Activated CD4-positive, alpha-beta T cell treated with anti-CD3 and anti-CD28 coated beads for 4 hours (primary cell): ENCODE measurements at places on chromosomes 1 and 21.
A peak's percentile ranks its signal among the peaks of the same experiment; 100 is the strongest.

- DNase-seq, result peak; percentile 33
Observed at GRCh38 chr1:40783001-40783905, at the start of gene KCNQ4. KCNQ4 (plus strand) TSS chr1:40783787; CDS start chr1:40784094, 307 bp downstream.

GRCh38 chr1:115543247-115543646 lies 98.5 kb upstream of the VANGL1 start:
- no peak for DNase-seq

DNA sequence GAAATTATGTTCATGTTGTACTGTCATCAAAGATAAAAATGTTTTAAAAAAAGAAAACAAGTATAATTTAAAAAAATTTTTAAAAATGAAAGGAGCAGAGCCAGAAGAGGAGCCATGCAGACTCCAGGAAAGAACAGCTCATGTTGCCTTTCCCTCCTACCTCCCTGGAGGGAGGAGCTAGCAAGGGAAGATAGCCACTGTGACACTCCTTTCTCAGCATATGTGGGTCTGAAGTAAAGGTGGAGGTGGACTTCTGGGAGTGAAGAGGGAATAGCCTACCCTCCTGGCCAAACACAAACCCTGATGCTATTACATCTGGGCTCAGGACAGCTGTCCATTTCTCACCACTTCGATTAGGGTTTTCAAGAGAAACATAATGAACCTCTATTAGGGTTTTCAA lies 54.2 kb downstream of the SLC2A1 start:
- no peak for DNase-seq

- DNase-seq, result peak; percentile 66
Observed at GRCh38 chr1:151839457-151840403, at the start of gene C2CD4D. C2CD4D (minus strand) TSS chr1:151839820; CDS start chr1:151838989, 831 bp downstream.

- no peak for DNase-seq
Observed at GRCh38 chr1:237610157-237610556, 280.6 kb downstream of the ZP4 start.

GRCh38 chr21:33028773-33029384 lies 3.1 kb downstream of the OLIG2 start:
- no peak for DNase-seq

GRCh38 chr1:212520746-212521145 lies 87.8 kb upstream of the ATF3 start:
- no peak for DNase-seq

- DNase-seq, result no peak
Observed at GRCh38 chr1:232421143-232421796, 208.7 kb downstream of the SIPA1L2 start.

DNA sequence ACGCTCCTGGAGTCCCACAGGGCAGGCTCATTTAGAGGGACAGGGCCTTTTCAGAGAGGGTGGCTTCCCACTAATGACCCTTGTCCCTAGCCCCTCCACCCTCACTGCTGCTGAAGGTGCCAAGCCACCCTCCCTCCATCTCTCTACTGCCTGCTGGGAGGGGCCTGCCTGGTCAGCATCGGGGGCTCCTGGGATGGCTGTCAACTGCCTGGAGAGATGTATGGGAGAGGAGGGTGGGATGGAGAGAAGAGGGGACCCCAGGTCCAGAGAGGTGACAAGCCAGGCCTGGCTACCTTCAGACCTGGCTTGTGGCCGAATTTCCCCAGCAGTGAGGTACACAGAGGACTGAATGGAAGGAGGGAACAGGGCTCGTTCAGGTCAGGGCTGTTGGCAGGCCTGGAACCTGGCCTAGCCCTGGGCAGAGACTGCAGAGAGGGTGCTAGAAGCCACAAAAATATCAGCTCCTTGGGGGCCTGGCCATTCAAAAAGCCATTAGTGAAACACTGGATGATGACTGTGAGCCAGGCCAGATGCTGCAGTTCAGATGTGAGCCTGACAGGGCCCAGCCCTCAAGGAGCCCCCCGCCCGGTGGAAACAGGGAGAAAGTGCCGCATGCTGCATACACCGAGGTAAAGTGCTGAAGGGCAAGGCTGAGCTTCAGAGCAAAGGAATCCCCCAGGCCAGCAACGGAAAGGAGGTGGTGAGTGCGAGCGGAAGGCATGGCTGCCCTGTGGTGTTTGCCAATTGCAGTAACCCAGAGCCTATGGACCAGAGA lies 20.0 kb downstream of the MMEL1 start:
- no peak for DNase-seq

GRCh38 chr1:89989099-89989498 lies 5.8 kb upstream of the ZNF326 start:
- no peak for DNase-seq

- no peak for DNase-seq
Observed at GRCh38 chr1:23899070-23899469, 14.1 kb downstream of the CNR2 start.

DNA sequence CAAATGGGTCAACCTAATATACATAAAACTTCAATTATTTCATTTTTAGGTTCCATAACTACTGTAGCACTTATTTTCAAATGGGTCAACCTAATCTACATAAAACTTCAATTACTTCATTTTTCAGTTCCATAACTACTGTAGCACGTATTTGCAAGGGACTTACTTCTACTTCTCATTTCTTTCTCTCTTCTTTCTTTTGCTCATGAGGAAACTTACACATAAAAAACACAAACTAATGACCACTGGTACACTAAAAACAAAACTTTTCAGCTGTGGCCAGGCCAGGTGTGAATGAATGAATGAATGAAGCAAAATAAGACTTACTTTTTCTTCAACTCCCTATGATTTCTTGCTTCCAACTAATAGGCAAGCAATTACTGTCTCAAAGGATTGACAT lies 11.7 kb downstream of the SYDE2 start:
- no peak for DNase-seq

GRCh38 chr1:169118227-169118626 lies 11.7 kb downstream of the ATP1B1 start:
- no peak for DNase-seq

DNA sequence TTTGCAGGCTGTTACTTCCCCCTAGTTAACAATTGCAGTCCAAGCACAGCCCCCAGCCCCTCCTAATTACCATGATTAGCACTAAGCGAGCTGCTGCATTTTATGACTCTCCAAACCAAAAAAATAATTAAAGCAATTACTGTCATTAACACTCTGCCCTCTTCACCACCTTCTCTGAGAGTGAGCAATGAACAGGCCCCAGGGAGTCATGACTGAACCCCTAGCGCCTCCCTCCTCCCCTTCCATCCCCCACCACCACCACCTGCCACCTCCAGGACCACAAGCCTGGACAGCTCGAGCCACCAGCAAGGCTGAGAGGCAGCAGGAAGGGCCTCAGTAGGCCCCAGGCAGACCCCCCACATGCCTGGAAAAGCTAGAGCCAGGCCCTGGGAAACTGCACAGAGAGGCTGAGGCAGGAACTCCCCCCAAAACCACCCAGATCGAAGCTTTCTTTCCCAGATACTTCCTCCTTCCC lies 35.5 kb upstream of the ZC3H12A start:
- DNase-seq, result no peak

GRCh38 chr1:177088966-177089365 lies 75.5 kb downstream of the ASTN1 start:
- DNase-seq, result no peak

DNA sequence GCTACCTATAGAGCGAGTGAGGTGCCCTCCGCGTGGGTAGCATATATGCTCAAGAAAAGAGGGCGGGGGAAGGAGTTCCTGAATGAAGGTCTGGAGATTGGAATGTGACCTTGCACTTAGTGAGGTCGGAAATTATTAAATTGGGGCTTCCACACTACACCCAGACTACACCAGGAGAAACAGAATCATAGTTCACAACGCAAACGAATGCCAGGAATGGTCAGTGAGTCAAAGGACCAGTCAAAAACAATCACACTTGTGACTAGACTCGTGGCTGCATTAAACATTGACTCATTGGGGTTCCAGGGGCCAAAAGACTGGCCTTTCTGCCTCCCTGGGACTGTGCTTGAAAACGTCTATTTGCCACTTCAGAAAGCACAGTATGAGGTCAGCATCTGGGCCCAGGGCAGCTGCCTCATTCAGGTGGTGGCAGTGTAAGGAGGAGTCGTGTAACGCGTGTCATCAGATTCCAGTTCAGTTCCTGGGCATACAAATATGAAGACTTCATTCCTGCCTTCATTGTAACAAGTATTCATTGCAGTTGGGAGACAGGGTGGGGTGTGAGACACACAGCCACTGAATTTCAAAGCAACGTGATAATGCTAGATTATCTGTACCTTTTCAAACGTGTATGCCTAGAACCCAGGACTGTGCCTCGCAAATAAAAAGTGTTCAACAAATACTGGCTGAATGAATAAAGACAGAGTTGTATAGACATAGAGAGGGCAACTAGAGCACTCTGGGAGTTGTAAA lies at the start of gene YOD1:
TSS of gene YOD1 (minus strand) at position 18 of the 753 bp plus-strand sequence. CDS start 178 bp downstream, outside the sequence.
- DNase-seq, result no peak

DNA sequence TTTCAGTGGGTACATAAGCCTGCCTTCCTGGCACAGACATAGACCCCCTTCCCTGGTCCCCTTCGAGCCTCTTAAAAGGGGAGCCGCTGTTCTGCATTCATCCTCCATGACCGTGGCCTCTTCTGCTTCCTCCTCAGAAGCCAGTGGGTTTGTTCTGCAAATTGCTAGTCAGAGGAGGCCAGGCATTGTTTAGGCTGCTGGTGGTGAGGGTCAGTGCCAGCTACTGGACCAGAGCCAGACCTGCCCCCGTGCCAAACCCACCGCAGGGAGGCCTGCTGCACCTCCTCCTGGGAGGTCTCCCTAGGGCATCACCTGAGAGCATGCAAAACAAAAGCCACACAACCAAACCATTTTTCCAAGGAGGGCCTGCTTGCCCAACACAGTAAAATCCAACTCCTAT lies 178.4 kb downstream of the MIS18A start:
- DNase-seq, result no peak

- no peak for DNase-seq
Observed at GRCh38 chr1:156930483-156930882, 10.1 kb downstream of the LRRC71 start.

DNA sequence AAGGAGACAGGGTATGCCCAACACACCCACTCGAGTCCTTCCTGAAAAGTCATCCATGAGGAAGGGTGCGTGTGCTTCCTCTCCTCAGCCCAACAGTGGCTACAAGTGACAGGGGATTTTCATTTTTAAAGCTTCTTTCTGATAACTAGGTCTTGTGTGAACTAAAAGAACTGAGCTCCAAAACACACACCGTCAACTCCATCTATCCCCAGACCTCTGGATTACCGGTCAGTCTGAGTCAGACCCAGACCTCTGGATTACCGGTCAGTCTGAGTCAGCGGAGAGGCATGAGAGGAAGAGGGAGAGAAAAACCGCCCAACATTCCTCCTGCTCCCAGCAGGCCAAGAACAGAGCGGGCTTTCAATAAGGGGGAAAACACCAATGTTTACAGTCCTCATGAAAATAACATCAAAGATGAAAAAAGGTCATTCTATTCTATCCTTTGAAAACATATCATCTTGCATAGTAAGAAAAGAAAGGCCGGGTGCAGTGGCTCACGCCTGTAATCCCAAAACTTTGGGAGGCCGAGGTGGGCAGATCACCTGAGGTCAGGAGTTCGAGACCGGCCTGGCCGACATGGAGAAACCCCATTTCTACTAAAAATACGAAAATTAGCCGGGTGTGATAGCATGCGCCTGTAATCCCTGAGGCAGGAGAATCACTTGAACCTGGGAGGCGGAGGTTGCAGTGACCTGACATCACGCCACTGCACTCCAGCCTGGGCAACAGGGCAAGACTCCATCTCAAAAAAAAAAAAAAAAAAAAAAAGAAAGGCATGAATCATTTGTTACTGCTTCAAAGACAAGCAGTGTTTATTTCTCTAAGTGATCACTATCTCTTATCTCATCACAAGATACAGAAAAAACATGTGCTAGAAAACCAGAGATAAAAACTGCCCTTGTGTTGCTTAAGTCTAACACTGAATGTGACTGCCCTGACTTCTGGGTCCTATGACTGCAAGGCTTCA lies 3.4 kb downstream of the PTTG1IP start:
- no peak for DNase-seq

DNA sequence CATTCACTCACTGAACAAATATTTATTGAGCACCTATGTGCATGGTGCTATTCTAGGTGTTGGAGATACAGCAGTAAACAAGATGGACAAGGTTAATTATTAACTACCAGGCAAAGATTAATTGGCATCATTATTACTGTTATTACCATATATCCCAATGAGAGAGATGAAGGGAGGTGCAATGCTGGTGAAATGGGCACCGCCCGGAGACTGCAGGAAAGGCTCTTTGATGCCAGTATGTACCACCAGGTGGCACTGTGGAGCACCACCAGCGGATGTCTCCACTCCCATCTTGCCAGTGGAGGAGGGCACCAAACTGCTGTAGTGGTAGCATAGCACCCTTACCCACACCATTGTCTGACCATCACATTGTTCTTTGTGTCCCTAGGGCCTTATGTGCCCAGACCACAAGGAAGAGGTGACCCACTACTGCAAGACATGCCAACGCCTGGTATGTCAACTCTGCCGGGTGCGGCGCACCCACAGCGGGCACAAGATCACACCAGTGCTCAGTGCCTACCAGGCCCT lies 3.0 kb downstream of the TRIM46 start:
- peak; percentile 88 for DNase-seq

- no peak for DNase-seq
Observed at GRCh38 chr21:37757606-37758376, 158.5 kb downstream of the KCNJ6 start.

DNA sequence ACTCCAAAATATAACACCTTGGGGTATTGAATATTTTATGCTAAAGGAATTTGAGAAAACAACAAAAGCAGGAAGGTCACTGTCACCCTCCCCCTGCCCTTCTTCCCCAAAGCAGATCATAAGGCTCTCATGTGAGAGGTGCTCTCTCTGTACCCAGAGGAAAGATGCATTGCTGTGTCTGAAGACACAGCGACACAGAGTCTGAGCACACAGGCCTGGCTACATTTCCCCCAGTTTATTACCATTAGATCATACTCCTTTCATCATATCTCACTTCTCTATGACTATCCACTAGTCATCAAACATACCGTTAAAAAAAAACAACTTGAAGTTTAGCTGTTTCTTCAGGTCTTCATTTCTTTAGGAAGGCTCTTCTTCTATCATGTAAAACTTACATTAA lies 127.1 kb downstream of the PPIAL4G start:
- no peak for DNase-seq

DNA sequence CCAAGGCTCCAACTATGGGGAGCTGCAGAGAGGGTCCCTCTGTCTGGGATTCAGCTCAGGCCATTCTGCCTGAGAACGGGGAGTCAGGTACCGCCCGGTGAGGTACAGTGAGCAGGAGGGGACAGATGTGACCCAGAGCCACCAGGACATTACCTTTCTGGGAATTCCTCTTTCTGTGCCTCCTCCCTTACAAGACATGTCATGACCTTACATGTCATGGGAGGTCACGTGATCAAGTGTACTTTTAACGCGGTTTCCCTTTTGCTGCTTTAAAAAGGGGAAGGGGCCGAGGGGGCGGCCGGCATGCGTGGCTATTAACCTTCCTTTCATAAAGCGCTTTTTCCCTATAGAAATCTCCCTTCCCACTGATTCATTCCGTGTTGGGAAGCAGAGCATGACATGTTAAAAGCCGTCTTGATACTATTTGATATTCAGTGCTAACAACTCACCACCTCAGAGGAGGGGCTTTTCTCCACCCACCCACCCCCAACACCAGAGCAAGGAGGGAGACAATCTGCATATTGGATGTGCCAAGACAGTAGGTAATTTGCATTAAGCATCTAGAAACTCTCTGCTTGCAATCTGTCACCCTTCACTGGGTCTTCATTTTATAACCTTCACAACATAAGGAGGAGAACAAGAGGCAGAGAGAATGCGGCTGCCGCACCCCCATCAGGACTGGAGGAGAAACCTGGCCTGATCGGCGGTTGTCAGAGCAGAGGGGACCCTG lies 113.6 kb upstream of the VAMP3 start:
- no peak for DNase-seq

- DNase-seq, result no peak
Observed at GRCh38 chr1:164477343-164477742, 81.6 kb upstream of the PBX1 start.
